Amniotic stem cell (primary cell): ENCODE measurements at places on chromosomes 5 and 9.

DNA sequence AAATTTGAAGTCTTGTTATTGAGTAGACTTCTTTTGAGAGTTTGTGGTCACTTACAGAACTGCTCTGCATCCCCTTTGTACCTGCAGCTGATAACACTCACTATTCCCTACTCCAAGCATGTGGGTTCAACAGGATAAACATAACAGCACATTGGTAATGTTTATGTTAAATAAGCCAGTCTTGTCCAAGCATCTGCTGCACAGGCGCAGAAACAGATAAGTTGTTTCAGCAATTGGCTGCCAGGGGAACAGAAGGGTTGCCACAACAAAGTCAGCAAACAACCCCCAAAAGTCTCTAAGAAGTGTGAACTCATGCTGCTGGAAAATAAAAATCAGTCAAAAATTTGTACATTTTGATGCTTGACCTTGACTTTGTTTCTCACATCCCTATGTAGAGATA is 174.6 kb downstream of the GDNF start:
- no peak for DNase-seq

- DNase-seq: no peak
Measured at GRCh38 chr5:178304761-178305645, 72.4 kb upstream of the PHYKPL start.

DNA sequence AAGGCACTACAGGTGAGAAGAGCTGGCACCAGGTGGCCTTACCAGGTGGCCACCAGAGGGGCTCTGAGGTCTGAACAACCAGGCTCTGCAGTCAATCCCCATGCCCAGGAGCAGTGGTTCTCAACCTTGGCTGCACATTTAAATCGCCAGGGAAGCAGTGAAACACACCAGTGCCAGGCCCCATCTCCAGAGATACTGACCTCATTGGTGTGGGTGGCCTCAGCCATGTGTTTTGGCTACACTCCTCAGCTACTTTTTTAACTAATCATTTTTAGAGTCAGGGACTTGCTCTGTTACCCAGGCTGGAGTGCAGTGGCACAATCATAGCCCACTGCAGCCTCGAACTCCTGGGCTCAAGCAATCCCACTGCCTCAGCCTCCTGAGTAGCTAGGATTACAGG is 56.0 kb downstream of the GABBR2 start:
- no peak for DNase-seq

- no peak for DNase-seq
Measured at GRCh38 chr9:134991808-134992754, 74.4 kb upstream of the FCN1 start.

DNA sequence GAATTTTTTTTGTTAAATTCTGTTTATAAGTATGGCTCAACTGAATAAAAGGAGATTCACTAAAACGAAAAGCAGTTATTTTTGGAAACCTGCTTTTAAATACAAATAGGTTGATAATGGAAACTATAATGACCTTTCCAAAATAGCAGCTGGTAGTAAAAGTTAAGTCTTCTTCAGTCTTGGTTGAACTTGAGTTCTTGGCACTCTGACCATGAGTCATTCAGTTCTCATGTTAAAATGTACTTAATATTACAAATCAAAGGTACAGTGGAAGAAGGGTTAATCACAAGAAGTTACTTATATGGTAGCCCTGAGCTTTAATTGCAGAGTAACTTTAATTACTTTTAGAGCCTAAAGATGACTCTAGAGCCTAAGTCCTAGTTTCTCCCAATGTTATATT is 62.1 kb downstream of the KLF9 start:
- no peak for DNase-seq

- DNase-seq: peak; percentile 68
Measured at GRCh38 chr9:34603610-34604231, 8.2 kb downstream of the RPP25L start.

DNA sequence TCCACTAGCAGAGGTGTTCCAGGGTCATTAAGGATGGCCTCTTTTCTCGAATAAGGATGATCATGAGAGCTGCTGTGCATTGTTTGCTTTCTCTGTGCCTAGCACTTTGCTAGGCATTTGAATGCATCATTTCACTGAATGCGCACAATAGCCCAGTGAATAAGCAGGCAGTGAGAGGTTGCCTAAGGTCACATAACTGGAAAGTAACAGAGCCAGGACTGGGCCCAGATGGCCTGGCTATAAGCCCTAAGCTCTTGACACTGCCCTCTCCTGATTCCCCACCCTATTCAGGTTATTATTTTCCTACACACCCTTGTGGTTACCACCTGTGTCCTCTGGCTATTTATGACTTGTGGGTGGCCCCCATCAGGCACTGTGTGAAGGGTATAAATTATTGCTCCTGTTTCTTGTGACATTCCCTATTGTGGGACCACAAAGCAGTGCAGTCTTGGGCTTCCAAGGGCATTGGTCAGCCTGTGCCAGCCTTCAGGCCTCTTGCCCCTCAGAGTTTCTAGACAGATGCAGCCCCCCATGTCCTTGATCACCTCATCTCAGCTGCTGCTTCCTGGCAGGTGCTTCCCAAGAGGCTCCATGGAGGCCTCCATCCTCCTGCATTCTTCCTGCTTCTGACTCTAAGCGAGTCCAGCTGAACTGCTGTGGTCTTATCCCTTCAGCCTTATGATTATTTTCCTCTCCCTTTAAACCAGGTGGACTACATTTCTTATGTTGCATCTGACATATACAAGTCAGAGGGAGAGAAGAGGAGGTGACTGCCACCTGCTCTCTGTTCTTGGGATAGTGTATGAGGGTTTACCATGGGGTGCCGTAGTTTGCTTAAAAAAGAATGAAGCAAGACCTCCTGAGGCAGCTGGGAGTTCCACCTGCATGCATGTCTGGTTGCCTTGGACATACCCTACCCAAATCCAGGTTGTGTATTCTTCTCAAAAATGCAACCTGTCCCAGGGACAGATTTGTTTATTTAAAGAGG is 47.6 kb downstream of the ANGPTL2 start:
- DNase-seq: no peak

GRCh38 chr5:77022511-77023417 is 7.4 kb upstream of the AGGF1 start:
- DNase-seq: no peak

DNA sequence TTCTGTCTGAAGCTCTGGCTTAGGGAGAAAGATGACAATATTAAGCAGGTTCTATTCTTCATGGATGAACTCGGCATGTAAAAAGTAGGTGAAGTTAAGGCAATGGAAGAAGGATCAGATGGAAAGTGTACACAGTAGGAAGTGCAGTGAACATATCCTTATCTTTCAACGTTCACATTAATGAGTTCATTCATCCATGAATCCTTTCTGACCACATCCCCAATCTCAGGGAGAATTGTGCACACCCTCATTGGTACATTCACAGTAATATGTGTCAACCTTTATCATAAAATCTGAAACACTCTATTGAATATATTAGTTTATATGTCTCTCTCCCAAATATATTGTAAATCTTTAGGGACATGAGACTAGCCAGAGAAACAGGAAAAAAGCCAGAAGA is 5.5 kb downstream of the GIN1 start:
- no peak for DNase-seq

GRCh38 chr9:69149321-69149807 is 24.7 kb upstream of the TJP2 start:
- DNase-seq: peak; percentile 25

DNA sequence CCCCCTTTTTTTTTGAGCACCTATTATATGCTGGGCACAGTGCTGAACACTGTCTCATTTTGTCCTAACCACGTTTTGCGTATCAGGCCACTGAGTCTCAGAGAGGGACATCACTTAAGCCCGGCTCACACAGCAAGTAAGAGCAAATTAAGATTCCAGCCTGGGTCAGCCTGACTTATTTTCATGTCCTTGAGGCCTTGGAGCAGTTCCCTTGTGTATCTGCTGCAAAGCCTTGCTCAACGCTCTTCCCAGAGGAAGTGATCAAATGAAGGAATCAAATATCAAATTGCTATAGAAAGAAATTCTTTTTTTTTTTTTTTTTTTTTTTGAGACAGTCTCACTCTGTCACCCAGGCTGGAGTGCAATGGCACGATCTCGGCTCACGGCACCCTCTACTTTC is 30.7 kb downstream of the ERGIC1 start:
- no peak for DNase-seq

- DNase-seq: no peak
Measured at GRCh38 chr5:152883066-152883775, 478.1 kb upstream of the NMUR2 start.

DNA sequence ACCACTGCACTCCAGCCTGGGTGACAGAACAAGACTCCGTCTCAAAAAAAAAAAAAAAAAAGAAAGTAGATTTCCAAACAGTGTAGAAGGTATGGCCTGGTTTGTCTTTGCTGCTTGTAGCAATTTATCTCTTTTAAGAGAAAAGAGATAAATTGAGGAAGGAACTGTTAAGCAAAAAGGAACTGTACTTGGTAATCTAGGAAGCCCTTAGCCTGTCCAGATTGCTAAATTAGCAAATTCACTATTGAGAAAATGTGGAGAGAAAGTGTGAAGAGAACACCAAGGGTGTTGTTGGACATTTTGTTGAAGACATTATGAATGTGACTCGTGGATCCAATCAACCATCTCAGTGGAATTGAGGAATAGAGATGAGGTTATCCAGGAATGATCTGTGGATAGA is 13.0 kb upstream of the SUSD3 start:
- DNase-seq: no peak

DNA sequence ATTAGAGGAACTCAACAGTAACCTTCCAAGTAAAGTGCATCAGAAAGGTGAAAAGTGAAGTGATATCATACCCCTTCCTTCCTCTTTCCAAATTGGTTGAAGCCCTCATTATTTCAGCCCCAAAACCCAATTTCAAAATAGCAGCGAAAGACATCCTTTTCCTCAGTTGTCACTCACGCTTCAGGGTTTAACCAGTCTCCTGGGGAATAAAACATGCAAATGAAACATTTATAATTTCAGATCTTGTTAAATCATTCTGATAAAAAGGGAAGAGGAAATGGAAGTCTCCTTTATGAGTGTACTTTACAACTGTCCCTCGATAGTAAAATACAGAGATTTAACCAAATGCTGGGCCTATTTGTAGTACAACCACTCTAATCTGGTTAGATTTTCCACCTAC is 22.5 kb downstream of the TRPM6 start:
- no peak for DNase-seq

GRCh38 chr5:160926428-160926827 is 74.4 kb upstream of the ATP10B start:
- no peak for DNase-seq

- no peak for DNase-seq
Measured at GRCh38 chr9:36721846-36722588, 149.3 kb downstream of the MELK start.

- DNase-seq: peak; percentile 51
Measured at GRCh38 chr5:123937230-123937629, 425.3 kb downstream of the CSNK1G3 start.

GRCh38 chr5:5340206-5340729 is 82.2 kb upstream of the ICE1 start:
- DNase-seq: no peak

DNA sequence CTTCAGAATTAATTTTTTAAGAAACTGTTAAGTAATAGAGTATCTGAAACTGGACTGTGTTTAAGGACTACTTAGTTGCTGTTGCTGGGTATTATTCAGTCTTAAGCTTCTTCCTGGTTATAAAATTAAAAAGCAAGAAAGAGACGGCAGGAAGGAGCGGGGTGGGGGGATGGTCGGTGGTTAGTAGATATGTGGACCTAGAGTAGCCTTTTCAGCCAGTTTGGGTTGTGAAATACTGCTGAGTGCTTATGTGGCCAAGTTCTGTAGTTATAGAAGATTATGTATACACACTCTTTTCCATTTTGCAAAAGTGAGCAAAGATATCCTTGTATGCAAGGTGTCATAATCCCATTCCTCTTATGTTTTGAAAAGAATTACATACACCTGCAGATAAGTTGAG is 28.5 kb downstream of the TRIO start:
- DNase-seq: no peak

DNA sequence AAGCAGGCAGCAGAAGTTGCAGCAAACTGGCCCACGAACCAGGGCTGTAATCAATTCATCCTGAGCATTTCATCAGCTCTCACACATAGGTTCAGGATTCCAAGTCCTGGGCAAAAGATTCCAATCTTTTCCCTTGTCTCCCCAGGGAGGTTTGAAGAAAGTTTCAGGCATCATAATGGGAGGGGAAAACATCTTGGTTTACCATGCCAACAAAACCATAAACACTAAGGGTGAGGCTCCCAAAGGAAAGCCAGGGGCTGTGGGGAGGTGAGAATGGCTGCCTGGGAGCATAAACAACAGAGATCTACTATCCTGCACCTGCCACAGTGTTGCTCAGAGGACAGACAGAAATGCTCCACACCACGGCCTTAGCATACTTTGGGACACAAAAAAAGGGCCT is 94.6 kb downstream of the SH3TC2 start:
- no peak for DNase-seq

DNA sequence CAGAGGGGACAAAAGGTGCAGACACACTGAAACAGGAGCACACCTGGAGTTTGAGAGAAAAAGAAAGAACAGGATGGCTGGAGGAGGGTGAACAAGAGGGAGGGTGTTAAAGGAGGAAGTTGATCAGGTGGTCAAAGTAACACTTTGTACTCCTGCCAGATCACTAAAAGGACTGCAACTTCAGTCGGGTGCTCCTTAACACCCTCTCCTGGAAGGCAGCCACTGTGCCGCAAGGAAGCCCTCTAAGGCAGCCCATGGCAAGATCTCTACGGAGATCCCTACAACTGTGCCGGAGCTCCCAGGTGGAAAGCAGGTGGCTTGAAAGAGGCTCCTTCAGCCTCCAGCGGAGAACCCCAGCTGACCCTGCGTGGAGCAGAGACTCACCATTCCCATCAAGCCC is 124.4 kb upstream of the MSX2 start:
- DNase-seq: no peak

GRCh38 chr5:109281136-109281690 is 128.6 kb downstream of the PJA2 start:
- DNase-seq: no peak

GRCh38 chr5:143165049-143165880 is 238.2 kb downstream of the NR3C1 start:
- no peak for DNase-seq

- no peak for DNase-seq
Measured at GRCh38 chr9:69397384-69398214, 72.6 kb downstream of the ENTREP1 start.

DNA sequence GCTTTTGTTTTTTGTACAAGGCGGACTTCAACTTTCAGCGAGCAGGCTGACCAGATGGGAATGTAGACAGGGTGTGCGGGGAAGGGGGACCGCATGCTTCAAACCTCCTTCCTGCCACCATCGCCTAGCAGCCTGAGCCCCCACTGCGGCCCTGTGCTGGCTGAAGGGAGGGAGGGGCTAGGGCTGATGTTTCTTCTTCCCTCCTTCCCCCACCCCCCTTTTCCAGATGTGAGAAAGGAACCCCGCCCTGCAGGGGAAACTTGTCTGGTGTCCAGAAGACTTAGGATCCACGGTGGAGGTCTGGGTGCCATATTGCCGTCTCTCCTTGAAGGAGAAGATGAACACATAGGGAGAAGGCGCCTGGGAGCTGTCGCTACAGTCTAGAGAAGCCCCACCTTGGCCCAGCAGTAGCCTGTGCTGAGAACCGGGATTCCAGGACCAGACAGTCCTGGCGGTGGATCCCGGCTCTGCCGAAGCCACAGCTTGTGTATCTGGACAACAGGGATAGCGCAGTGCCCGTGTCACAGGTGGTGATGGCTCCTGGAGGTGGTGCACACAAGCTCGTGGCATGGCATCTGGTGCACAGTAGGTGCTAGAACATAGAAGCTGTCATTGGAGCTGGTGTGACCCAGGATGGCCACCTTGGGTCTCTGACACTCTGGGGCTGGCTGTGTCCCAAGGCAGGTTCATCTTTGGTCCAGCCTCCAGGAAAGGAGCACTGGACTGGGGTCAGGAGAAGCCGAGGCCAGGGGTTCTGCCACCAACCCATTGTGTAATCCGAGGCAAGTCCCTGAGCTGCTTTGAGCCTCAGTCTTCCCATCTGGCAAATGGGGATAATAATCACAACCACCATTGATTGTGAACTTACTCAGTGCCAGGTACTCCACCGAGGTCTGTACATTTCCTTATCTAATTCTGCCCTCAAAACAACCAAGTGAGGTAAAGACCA is 205.6 kb downstream of the C9orf50 start:
- no peak for DNase-seq
